ENCODE measurements at places on chromosomes 4 and X.

GRCh38 chr4:8341691-8342090 is 72.1 kb downstream of the HTRA3 start:
- DNase-seq: no peak

- no peak for DNase-seq
Observed at GRCh38 chrX:154352466-154352865, 22.0 kb downstream of the FLNA start.

DNA sequence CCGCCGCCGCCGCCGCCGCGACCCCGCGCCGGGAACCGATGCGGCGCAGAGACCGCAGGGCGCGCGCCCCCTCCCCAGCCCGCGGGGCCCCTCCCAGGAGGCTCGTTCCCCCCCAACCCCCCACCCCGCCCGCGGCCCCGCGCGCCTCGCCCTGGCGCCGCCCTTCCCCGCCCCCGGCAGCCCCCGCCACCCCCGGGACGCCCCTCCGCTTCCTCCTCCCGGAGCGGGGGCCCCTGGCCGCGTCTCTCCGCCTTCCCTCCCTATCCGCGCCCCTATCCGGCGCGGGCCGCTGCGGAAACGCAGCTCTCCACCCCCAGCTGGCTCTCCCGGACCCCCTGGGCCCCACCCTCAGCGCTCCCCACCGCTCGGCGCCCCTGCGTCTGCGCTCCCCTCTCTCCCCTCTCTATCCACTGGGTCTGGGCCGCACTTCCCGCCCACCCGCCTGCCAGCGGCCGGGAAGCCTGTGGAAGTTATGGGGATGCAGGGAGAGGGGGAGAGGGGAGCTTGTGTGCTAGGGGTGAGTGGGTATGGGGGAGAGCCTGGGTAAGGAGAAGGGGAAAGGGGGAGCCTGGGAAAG is at the start of gene TMEM271:
Gene TMEM271 (minus strand): TSS at position 51 of the 577 bp plus-strand sequence. CDS start 233 bp downstream, outside the sequence.
- DNase-seq: no peak

- no peak for DNase-seq
Observed at GRCh38 chrX:77527233-77528001, 80.2 kb downstream of the FGF16 start.

DNA sequence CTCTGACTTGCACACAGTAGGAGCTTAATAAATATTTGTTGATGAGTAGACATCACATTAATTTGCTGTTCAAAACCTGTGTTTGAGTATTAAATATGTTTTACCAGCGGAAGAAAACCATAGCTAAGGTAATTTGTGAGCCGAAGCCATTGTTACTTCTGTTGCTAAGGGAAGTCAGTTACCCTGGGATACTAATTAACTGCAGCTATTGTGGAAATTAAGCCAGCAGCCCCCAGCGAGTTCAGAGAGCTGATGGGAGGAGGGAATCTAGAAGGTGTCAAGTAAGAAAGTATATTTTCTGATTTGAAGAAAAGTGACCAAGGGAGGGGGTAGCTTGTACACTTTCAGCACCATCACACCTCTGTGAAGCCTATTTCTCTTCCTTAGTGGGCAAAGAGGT is 76.7 kb upstream of the IGSF1 start:
- no peak for DNase-seq

- DNase-seq: no peak
Observed at GRCh38 chrX:123450222-123450621, 266.1 kb downstream of the GRIA3 start.

DNA sequence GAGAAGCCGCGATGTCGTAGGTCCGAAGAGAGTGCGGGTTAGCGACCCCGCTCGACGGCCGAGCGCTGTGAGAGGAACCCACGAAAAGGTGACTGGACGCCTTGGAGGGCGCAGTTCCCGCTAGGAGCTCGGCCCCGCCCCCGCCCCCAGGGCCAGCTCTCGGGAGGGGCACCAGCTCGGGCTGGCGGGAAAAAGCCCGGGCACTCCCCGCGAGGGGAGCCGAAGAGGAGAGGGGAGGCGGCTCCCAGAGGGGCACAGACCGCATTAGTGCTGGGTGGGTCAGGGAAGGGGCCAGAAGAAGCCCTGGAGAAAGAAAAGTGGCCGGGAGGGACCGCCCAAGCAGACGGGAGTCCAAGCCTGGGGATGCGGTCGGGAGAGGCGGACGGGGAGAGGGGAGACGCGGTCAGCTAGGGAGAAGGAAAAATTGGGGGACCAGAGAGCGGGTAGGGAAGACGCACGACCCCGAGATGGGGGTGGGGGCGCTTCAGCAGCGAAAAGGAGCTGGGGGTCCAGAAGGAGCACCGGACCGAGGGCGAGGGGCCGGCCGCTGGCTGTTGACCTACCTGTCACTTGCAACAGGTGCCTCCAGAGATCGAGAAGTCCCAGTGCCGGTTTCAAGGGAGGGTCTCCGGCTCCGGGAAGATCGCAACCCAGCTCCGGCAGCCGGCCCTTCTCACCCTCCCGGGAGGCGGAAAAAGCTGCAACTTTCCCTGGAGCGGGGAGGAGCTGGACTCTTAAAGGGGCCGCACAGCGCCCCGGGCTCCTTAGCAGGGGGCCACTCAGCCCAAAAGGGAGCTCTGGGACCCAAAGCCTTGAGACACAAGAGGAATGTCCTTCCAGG is at the start of gene SYTL4:
Gene SYTL4 (minus strand): TSS at position 681 of the 841 bp plus-strand sequence. CDS start 30,084 bp downstream, outside the sequence.
- no peak for DNase-seq

GRCh38 chr4:67549123-67549522 is 3.8 kb upstream of the CENPC start:
- no peak for DNase-seq

- DNase-seq: no peak
Observed at GRCh38 chrX:40938423-40938822, 146.8 kb upstream of the USP9X start.

GRCh38 chr4:163810755-163811154 is 316.3 kb downstream of the TMA16 start:
- no peak for DNase-seq

- DNase-seq: no peak
Observed at GRCh38 chrX:38669428-38669827, 108.1 kb downstream of the TSPAN7 start.

- DNase-seq: no peak
Observed at GRCh38 chr4:153722036-153722435, 37.8 kb downstream of the RNF175 start.

DNA sequence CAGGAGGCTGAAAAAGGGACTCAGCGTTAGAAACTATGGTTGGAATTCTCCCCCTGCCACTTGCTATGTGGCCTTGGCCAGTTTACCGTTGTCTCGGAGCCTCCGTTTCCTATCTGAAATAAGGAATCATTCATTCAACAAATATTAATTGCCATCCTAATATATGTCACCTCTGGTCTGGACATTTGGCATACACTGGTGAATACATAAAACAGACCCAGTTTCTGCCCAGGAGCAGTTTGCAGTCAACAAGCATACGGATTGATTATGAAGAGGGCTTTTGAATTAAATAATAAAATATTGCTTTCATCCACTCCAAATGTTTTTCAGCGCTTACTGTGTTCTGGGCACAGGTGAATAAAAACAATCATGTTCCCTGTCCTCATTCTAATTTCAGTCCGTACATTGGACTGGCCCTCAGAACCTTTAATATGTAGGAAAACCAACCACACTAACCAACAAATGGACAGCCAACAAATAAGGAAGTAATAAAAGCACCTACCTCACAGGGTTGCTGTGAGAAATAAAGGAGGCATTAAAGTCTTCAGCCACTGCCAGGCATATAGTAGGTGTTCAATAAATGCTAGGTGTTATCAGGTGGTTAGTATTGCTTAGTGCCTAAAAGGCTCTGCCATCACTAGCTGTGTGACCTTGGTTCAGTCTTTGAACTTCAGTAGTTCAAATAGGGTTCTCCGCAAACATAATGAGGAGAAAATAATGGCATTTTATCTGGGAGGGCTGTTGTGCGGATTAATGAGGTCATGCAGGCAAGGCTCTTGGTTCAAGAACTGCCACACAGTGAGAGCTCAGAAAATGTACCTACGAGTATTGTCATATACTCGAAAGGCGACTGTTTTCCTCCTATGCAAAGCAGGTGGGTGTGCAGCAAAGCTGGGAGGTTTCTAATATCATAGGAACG is 7.3 kb upstream of the GSX2 start:
- no peak for DNase-seq

DNA sequence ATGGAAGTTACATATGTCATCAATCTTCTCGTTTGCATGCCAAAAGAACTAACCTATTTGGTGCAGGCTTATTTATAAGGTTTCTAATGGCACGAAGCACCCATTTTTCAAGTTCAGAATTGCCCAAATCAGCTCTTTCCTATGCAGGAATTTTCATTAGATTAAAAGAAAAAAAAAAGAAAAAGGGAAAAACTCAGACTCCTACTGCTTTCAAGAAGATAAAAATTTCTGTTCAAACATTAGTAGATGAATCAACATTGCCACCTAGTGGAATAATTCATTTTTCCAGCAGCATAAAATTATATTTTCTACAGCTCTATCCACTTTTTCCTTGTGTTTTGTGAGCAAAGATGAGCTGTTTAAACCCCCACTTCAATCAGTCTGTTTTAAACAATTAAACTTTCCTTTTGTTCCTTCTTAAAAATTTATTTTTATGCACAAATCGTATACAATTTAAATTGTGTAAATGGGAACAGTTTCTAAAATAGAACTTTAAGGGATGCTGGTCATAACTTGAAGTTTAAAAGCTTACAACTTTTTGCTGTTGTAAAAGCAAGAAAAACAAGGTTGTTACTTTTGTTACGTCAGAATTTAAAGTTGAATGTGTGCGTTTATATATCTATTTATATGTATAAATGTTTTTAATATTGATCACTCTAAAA is 309.9 kb downstream of the ARAP2 start:
- no peak for DNase-seq

DNA sequence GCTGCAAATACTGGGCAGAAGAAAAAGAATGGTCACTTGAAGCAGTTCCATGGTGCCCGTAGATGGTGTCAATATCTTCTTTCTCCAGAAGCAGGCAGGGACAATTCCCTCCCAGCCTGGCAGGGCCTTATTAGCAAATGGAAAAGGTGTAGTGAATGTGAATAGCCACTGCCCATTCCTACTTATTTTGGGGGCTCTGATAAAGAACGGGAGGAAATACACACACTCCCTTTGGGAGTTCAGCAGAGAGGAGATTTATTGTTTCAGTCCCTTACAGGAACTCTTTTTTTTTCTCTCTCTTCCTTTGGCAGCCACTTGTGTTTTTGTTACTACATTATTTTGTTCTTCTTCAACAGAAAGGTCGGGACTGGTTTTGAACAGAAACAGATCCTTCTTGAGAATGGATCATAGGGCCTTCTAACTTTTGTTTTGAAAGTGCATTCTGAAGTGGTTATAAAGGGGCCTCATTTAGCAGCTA is at the start of gene EMCN:
Gene EMCN (minus strand): TSS at position 159 of the 478 bp plus-strand sequence. CDS start 108 bp downstream, at position 51.
- no peak for DNase-seq

DNA sequence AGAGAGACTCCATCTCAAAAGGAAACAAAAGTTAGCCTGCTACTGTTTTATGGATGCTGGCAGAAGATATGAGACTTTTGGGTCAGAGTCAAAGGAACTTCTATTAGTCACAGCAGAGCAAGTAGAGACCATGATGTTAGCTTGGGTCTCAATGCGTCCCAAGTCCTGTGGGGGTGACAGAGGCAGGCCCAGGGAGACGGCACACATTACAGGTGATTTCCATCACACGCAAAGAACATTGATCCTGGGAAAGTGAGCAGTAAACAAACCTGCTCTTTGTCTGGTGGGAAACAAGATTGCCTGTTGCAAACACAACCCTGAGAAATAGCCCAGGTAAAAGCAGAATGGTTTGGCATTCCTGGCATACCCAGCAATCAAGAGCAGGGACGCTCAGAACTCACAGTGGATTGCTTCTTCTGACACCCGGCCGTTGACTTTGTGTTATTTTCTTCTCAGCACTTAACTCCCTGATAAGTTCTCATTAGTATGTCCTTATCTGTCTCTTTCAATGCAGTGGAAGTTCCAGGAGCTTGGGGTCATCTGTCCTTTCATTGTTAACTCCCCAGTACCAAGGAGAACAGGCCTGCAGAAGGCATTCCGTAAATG is 51.2 kb upstream of the LGI2 start:
- no peak for DNase-seq

- no peak for DNase-seq
Observed at GRCh38 chr4:56342746-56343145, 44.5 kb downstream of the AASDH start.

DNA sequence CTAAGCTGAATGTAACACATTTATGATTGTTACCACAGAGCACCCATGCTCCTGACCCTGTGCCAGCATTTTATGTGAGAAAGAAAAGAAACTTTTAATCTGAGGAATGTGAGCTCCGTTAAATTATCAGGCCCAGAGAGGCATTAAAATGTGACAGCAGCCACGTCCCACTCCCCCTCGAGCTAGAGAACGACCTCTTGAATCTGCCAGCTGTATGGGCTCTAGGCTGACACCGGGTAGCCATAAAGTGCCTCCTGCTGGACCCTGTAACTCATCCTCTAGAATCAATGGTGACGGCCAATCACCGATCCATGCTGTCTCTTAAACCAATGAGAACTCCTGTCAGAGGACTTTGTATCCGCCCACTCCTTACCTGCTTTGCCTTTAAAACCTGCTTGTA is 110.2 kb upstream of the ADRA2C start:
- DNase-seq: no peak

Measured in activated CD8-positive, alpha-beta memory T cell treated with anti-CD3 and anti-CD28 coated beads for 1 hour (primary cell).